ENCODE measurements at places on chromosomes 12 and 14. TPM values are rescaled to one million over a fixed set of nuclear protein-coding genes. Genes with fewer than 3 reads are reported as not detected.

DNA sequence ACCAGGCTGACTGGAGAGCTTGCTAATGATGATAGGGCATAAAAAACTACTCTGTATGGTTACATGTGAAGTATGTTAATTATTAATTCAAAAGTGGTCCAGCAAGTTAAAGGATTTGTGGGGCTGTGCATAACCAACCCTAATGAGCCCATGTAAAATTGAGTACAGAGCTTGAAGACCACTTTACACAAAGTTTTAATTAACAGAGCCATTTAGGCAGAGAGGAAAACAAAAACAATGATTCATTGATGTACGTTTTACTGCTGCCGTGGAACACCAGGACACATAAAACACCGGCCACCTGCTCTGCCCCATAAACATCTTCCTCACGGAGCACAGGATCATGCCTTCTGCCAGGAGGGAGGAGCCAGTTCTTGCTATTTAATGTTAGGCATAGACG lies 83.5 kb downstream of the RIMBP2 start:
- no peak for DNase-seq

DNA sequence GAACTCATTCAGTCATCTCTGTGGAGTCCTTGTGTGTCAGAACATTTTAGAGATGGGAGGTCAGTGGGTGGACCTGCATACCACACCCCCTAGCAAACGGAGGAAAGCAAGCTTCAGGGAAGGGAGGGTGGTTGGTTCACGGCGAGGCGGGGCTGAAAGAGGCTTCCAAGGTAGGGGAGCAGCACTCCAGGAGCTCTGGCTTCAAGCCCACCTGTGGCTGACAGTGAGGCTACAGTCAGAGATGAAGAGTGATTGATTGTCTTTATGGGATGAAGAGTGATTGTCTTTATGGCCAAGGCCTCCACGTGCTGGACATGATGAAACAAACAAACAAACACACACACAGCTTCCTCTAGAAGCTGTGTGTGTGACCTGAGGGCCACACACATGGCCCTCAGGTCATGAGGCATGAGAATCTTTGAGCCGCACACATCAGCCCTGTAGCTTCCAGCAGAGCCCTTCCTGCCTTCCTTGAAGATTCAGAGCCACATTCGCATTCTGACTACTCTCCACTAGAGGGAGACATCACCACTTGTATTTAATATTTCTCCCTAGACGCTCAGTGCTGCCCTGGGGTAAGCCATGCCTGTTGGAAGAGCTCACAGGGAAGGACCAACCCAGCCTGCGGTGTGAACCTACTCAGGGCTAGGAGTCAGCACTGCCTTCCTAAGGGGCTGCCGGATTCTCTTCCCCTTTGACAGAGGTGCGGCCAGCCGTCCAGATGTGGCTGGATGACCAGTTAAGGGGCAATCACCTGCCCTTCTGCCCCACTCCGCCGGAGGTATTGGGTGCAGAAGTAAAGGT lies 54.4 kb upstream of the KCNA1 start:
- peak; percentile 70 for DNase-seq

DNA sequence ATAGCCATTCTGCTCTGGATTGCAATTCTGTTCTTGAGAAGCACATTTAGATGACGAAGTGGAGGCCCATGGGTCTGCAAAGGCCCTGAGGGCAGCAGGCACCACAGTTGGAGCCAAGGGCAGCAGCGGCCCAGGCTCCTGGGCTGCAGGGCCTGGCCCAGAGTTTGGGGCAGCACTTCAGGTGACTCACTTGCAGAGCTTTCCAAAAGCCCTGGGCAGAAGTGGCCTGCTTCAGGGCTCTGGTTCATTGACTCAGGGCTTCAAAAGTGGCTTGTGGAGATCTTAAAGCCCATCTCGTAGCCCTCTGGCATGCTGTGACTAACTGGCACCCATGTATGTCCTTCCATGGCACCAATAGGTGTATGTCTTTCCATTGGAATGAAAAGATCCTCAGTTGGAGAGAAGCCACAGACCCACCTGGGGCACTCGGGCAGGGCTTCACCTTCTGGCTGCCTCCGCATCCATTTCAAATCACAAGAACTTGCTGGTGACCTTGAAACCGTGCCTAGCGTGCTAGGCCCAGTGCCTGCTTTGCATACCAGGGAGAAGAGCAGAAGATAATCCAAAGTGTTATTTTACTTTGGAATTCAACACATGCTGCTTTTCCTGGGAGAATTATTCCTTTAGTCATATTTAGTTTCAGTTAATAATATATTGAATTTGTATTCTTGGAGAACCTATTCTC lies 106.7 kb downstream of the PRMT8 start:
- DNase-seq = no peak

- no peak for DNase-seq
Measured at GRCh38 chr14:100688598-100689461, 37.9 kb upstream of the DLK1 start.

- DNase-seq = no peak
Measured at GRCh38 chr14:51865953-51866747, 5.7 kb downstream of the GNG2 start.

Gene SAMD15
- 1.6 TPM for polyA plus RNA-seq

Gene LRTM2
- 0.13 TPM for polyA plus RNA-seq
